ENCODE measurements at places on chromosomes 5 and 9.

- DNase-seq = peak; percentile 30
Measured at GRCh38 chr9:88321764-88322163, 66.5 kb upstream of the SPIN1 start.

DNA sequence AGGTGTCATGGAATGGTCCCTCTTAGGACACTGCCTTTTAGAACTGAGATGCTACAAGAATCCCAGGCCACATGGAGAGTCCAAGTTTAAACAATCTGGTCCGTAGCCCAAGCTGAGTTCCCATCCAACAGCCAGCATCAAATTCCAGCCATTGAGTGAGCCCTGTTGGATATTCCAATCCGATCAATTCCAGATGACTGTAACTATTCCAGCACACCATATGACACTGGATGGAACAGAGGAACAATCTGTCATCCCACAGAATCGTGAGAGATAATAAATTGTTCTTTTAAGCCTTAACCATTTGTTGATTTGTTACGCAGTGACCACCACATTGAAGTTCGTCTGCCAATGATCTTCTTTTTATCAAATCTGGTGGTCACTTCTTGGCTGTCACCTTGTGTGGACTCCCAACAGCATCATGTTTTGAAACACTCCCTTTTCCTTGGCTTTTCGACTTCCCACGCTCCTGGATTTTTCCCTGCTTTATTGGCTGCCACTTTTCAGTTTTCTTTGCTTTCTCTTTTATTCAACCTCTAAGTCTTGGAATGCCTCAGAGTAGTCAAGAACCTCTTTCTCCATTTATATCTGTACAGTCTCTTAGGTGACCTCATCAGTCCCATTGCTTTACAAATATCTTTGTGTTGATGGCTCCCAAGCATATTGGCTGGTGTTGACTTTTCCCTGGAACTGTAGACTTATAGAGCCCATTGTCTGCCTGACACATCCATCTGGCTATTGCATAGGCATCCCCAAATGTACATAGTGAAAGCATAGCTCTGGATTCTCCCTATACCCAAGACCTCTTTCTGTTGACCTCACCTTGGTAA, 46.1 kb downstream of the TNFSF15 start:
- DNase-seq = no peak

- no peak for DNase-seq
Measured at GRCh38 chr9:13131991-13132390, 147.5 kb downstream of the MPDZ start.

- no peak for DNase-seq
Measured at GRCh38 chr9:120474591-120475243, 105.2 kb downstream of the CDK5RAP2 start.

DNA sequence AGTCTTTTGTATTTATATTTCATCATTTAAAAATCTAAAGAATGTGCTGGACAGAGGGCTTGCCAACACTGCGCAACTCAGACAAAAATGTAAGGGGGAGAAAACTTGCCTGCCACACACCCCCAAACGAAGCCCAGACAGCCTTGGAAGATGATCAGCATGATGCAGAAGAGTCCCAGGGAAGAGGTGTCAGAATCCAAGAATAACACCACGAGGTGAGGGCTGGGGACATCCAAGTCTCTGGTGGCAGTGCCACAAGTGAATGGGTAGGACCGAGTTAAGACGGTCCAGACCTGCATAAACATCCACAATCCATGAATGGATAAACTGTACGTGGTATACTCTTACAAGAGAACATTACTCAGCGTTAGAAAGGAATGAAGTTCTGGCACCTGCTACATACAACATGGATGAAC, 10.4 kb downstream of the EPB41L4B start:
- no peak for DNase-seq

DNA sequence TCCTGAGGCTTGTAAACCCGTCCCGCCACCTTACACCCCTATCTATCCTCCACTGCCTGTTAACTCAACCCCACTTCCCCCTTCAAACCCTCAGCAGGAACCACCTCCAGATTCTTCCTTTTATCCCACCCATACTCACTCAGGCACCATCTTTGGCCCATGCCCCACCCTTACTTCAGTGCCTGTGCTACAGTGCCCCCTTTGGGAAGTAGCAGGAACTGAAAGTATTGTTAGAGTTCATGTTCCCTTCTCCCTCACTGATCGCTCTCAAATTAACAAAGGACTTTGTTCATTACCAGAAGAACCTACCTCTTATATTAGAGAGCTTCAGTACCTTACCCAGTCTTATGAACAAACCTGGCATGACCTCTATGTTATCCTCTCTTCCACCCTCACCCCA, 92.2 kb upstream of the MOCS2 start:
- no peak for DNase-seq

GRCh38 chr9:11148189-11148588, 535.4 kb upstream of the PTPRD start:
- no peak for DNase-seq

GRCh38 chr9:33476503-33476902, 2.8 kb upstream of the NOL6 start:
- no peak for DNase-seq
